ENCODE measurements at places on chromosomes 5 and 9.

GRCh38 chr9:98922721-98923435 is 20.8 kb upstream of the COL15A1 start:
- no peak for DNase-seq

DNA sequence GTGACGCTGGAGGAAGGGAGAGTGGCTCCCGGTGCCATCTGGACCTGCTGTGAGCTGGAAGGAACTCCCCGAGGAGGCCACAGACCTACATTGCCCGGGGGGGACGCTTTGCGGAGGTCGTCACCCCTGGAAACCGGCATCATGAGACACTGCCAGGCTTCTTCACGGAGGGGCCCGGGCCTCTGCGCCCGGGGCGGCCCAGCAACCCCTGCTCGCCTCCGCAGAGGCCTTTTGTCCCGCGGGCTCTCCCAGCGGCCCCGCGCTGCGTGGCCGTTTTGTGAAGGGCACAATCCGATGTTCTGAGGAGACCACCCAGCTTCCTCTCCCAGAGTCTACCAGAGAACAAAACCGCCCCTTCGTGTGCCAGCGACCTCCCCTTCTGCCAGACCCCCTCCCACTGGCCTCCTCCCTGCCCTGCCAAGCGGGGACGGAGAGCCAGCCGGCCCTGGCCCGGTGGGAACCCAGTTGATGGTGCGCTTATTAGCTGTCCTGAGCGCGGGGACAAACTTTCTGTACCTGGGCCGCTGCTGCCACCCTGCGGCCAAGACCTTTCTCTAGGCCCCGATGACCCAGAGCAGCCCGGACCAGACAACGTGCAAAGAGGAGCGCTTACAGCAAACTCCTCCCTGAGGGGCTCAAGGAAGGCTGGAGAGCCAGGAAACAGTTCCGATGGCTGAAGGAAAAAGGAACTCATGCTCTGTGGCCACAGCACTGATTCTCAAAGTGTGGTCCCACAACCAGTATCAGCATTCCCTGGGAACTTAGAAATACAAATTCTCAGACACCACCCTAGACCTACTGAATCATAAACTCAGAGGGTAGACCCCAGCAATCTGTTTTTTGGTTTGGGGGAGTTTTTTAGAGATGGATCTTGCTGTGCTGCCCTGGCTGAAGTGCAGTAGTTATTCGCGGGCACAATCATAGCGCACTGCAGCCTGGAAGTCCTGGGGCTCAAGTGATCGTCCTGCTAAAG is 86.7 kb downstream of the SLC1A3 start:
- no peak for DNase-seq

DNA sequence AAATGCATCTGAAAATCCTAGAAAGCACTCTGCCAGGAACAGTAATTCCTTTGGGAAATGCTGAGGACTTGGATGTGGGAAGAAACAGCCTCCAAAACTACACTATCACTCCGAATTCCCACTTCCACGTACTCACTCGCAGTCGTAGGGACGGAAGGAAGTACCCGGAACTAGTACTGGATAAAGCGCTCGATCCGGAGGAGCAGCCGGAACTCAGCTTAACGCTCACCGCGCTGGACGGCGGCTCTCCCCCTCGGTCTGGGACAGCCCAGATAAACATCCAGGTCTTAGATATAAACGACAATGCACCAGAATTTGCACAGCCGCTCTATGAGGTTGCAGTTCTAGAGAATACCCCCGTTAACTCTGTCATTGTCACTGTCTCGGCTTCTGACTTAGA is 786 bp downstream of the PCDHB3 start:
- no peak for DNase-seq

DNA sequence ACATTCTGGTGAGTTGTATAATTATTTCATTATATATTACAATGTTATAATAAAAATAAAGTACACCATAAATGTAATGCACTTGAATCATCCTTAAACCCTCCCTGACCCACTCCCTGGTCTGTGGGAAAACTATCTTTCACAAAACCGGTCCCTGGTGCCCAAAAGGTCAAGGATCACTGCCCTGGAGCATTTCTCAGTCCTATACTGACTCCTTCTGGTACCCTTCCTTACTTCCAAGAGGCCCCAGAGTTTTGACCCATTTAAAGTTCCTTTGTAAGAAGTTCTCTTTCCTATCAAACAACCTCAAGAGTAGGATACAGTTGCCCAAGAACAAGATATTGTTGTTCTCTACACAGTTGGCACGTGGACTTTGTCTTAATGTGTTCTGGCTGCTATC is 88.9 kb upstream of the TRPM3 start:
- no peak for DNase-seq

DNA sequence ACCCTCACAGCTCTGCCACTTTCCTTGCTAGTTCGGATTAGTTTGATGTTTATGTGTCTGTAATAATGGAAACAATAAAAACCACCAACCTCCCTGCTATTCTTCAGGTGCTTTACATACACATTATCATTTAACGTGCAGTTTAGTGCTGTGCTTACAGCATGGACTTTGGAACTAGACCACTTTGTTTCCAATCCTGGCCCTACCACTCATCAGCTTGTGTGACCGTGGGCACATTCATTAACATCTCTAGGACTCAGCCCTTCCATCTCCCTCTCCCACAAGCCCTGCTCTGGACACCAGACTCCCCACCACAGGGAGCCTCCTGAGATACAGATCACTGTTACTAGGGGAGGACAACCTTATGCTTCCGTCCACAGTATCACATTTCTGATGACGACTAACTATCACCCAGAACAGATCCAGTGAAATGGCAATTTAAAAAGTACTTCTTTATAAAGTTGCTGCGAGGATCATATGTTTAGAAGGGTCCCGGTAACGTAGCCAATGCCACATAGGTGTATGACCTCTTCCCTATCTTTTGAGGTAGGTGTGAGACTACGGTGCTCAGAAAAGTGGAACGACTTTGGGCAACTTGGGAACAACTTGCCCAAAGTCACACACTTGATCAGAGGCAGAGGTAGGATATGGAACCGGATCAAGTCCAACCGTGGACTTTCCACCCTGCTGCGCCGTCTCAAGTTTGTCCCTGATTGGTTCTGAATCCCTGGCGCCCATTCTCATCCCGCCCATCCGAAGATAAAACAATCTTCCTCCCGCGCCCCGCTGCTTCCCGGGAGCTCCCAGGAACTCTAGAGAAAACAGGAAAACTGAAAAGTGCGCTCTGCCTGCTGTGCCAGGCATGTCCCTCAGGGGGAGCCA is 132.4 kb upstream of the NIPBL start:
- DNase-seq: no peak

- no peak for DNase-seq
Measured at GRCh38 chr9:20253635-20254034, 368.7 kb downstream of the MLLT3 start.

GRCh38 chr5:25500635-25501034 is 855.9 kb upstream of the CDH10 start:
- DNase-seq: no peak

- no peak for DNase-seq
Measured at GRCh38 chr9:137244486-137245449, 3.7 kb downstream of the TUBB4B start.

- no peak for DNase-seq
Measured at GRCh38 chr5:123367739-123368138, 55.5 kb downstream of the CEP120 start.

DNA sequence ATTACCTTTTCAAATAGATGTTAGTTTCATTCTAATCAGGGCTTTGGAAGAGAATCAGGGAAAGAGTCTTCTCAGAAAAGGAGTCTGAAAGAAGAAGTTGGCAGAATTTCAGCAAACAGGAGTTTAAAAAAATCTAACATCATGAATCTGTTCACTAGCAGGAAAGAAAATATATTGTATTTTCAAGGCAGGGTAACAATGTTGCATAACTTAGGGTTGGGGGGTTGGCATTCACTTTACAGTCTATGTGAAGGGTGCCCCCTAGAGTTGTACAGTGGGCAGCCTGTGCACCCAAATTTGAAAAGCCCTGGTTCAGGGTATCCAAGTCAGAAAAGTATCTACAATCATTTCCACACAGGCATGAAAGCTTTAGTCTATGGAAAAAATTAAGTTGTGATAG is 348.4 kb upstream of the SLC30A5 start:
- no peak for DNase-seq

- DNase-seq: no peak
Measured at GRCh38 chr9:69999315-69999714, 44.3 kb upstream of the MAMDC2 start.

DNA sequence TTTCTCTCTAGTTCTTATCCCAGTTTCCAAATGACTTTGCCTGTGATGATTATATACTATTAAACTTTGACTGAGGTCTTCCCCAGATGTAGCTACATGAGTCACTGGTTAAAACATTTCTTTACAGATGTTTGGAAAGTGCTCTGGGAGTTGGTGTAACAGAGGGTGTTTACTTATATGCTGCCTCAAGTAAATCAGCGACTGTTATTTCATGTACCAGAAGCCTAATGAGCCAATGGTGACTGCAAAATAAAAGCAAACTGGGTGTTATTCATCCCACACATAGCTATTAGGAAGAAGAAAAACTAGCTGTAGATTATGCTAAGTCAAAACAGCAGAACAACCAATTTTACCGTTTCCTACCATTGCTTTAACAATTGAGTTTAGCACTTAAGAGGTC is 929.7 kb upstream of the SEMA6A start:
- DNase-seq: no peak

GRCh38 chr9:131441441-131441840 is 47.6 kb downstream of the PRRC2B start:
- DNase-seq: no peak

DNA sequence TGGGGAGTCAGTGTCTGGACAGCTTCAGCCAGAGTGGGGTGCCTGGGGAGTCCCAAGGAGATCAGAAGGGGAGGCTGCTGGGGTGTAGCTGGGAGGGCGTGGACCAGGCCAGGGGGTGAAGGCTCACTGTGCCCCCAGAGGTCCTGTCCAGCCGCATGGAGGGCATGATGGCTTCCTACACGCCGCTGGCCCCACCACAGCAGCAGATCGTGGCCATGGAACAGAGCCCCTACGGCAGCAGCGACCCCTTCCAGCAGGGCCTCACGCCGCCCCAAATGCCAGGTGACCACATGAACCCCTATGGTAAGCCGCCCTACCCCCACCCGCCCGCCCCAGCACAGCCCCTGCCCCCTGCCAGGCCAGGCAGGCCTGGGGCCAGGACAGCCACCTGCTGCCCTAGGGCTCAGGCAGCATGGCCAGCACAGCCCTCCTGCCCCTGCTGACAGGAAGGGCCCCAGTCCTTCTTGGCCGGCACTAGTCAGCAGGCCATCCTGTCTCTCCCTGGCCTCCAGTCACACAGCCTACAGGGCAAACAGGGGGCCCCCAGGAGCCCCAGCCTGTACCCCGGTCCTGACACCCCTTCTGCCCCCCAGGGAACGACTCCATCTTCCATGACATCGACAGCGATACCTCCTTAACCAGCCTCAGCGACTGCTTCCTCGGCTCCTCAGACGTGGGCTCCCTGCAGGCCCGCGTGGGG is 82.1 kb downstream of the LMX1B start:
- no peak for DNase-seq

DNA sequence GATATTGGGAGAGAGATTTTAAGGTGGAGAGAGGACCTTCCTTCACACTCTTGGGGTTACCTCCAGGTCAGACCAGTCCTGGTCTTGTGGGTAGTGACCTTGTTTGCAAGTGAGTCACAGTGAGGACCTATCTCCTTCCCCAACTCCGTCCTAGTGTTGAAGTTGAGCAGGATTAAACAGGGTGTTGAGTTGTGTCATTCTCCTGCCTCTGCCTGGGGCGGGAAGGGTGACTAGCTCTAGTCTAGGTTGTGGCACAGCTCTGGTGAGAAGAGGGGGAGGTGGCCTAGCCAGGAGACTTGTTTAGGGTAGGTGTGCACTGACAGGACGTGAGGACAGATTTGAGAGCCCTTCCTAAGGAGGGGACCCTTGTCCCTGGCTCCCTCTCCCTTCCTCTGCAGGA is 119.6 kb upstream of the PITX1 start:
- no peak for DNase-seq

DNA sequence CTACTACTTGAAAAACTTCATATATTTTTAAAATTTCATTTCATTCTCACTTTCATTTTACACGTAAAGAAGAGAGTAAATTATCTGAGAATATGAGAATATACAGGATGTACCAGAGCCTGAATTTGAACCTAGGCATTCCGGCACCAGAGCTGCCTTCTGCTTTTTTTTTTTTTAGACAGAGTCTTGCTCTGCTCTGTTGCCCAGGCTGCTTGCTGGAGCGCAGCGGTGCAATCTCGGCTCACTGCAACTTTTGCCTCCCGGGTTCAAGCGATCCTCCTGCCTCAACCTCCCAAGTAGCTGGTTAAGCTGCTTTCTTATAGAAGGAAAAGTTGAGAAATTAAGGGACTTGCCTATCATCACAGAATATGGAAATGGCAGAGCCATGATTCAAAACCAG is 540.1 kb downstream of the EBF1 start:
- no peak for DNase-seq

GRCh38 chr9:750249-750967 is 91.1 kb upstream of the DMRT1 start:
- DNase-seq: no peak

DNA sequence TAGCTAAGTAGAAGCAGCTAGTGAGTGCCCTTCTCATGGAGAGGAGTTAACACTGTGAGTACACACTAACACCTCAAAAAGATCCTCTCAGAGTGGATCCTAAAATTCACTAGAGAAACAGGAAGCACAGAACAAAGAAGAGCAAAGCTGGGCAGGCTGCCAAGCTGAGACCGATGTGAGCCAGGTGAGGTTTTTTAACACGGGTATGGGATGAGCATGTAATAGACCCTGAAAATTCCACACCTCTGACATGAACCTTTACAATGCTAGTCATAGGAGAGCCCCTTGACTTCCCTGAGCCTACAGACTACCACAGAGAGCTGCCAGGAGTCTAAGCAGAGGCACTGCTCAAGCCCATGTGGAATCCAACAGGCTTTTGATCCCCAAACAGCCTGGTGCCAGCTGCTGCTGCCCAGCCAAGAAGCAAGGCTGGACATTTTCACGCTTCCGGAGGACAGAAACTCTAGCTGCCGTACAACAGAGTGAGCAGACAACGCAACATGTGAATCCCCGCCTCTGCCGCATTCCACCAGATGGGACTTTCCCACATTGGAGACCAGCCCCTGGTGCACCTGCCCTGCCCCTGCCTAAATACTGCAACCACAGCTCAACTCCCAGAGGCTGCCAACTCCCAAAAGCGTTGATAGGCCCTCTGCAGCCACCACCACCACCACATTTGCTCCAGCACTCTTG is 280.8 kb downstream of the CDH10 start:
- no peak for DNase-seq

GRCh38 chr9:81389569-81389993 is 299.8 kb downstream of the TLE1 start:
- DNase-seq: no peak

DNA sequence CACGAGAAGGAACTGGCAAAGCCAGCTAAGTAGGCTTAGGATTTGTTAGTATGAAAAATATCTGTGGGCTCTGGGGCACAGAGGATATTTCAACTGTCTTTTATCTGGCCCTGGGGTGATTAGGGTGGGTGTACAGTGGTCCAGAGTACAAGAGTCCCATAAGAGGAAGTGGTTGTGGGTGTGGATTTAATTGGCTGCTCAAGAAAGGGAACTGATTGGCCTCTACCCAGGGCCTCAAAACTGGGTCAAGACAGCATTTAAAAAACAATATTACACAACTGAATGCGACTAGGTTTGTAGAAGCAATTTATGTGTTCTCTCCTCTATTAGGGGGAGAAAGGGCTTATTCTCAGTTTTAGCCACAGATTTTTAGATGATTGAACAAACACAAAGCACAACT is 1353.4 kb upstream of the WWC1 start:
- no peak for DNase-seq

All from SK-N-MC (cell line).